ENCODE measurements at places on chromosomes 4 and X. TPM values are rescaled to one million over a fixed set of nuclear protein-coding genes. Genes with fewer than 3 reads are reported as not detected.

The PI4K2B gene
- total RNA-seq = 17.2 TPM

The MFAP3L gene
- total RNA-seq = 4.1 TPM

The YY2 gene
- total RNA-seq = not detected

The MAGEB1 gene
- not detected for total RNA-seq

The SGMS2 gene
- 128 TPM for total RNA-seq

The ADGRG4 gene
- under 0.01 TPM for total RNA-seq

The OTUD6A gene
- total RNA-seq = not detected

The CXCL3 gene
- total RNA-seq = 1.8 TPM

The FABP2 gene
- 55.4 TPM for total RNA-seq

The HSD17B13 gene
- 1.9 TPM for total RNA-seq

The IL13RA1 gene
- total RNA-seq = 62.5 TPM

The SSX5 gene
- total RNA-seq = not detected

The ADGRL3 gene
- 2.2 TPM for total RNA-seq

The MAGEA6 gene
- not detected for total RNA-seq

The GSX2 gene
- total RNA-seq = not detected

The MAMLD1 gene
- 0.95 TPM for total RNA-seq

The COQ2 gene
- 0.75 TPM for total RNA-seq

The PCYT1B gene
- total RNA-seq = not detected

The PPP3CA gene
- total RNA-seq = 42.2 TPM

The VCX gene
- total RNA-seq = not detected

The ODAPH gene
- total RNA-seq = not detected

The SPANXA1 gene
- total RNA-seq = not detected

The PLAC1 gene
- not detected for total RNA-seq

The FANCB gene
- 1.9 TPM for total RNA-seq

The CLNK gene
- total RNA-seq = 0.48 TPM

The ARX gene
- total RNA-seq = not detected

The HPGD gene
- total RNA-seq = 287 TPM

The PAGE4 gene
- not detected for total RNA-seq

The COX7B2 gene
- not detected for total RNA-seq

The HCFC1 gene
- total RNA-seq = 59.1 TPM

The SSX3 gene
- not detected for total RNA-seq

The CT55 gene
- total RNA-seq = not detected

The PRDM5 gene
- total RNA-seq = 3.8 TPM

The UGT2B11 gene
- total RNA-seq = 0.96 TPM

The DRD5 gene
- total RNA-seq = not detected

The PLAC8 gene
- 447 TPM for total RNA-seq

The USP11 gene
- total RNA-seq = 26.4 TPM

The ASB12 gene
- total RNA-seq = not detected

The SHROOM4 gene
- 4.0 TPM for total RNA-seq

The DCX gene
- total RNA-seq = not detected

The USP26 gene
- not detected for total RNA-seq

The ESX1 gene
- not detected for total RNA-seq

The CENPVL1 gene
- not detected for total RNA-seq

The ITIH6 gene
- total RNA-seq = not detected
